ENCODE measurements at places on chromosomes 2 and 18.

GRCh38 chr2:227057060-227057459 is 106.9 kb downstream of the COL4A4 start:
- DNase-seq: no peak

GRCh38 chr2:550860-551567 is 126.2 kb downstream of the TMEM18 start:
- DNase-seq: no peak

- DNase-seq: no peak
These were observed 5.2 kb upstream of the C18orf63 start for GRCh38 chr18:74310411-74310810.

GRCh38 chr18:50034029-50034428 is 160.9 kb downstream of the MYO5B start:
- no peak for DNase-seq

DNA sequence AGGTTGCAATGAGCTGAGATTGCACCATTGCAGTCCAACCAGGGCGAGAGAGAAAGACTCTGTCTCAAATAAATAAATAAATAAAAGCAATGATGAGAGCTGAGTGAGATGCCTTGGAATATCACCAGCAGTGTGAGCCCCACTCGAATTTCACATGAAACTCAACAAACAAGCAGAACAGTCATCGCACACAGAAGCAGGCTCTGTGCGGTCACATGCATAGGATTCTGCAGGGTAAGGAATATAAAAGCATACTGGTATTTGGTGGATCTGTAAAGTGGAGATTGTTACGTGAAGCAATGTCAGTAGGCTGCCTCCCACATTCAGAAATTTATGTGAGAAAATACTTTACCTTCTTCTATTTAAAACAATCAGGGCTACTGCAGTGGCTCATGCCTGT is 18.0 kb upstream of the AP1S3 start:
- DNase-seq: no peak

GRCh38 chr2:10859278-10859677 is 46.7 kb upstream of the PDIA6 start:
- DNase-seq: no peak

- no peak for DNase-seq
These were observed 104.7 kb downstream of the VSNL1 start for GRCh38 chr2:17644997-17645720.

GRCh38 chr2:171864357-171864985 is 29.6 kb downstream of the SLC25A12 start:
- DNase-seq: no peak

GRCh38 chr2:7709907-7710306 is 792.7 kb downstream of the RNF144A start:
- DNase-seq: no peak

- no peak for DNase-seq
These were observed 227.1 kb downstream of the HAUS1 start for GRCh38 chr18:46331316-46331715.

DNA sequence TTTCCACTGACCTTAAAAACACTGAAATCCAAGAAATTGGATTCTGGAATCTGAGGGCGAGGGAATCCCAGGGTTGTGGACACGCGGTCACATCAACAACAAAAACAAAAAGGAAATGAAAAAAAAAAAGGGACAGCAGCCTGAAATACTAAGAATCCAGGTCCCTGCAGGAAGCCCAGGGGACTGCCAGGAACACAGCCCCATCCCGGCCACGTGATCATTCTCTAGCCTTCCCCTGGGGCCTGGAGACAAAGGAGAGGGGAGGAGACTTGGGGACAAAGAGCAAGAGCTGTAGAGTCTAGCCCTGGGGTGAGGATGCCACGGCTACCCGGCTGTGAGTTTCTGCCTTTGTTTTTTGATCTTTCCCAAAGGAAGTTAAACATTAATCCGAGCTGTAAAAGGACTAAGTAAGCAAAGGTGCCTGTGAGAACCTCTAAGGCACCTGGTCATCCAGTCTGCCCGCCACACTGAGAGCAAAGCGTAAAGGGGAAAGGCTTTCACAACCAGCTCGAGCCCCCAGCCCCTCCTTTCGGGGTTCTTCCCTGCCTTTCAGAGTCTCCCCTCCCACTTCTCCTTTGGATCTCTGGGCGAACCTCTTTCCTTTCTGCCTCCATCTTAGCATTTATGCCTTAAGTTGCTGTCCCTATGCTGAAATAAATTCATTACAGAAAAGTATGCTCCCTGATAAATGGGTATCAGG is 57.9 kb upstream of the MSH2 start:
- no peak for DNase-seq

DNA sequence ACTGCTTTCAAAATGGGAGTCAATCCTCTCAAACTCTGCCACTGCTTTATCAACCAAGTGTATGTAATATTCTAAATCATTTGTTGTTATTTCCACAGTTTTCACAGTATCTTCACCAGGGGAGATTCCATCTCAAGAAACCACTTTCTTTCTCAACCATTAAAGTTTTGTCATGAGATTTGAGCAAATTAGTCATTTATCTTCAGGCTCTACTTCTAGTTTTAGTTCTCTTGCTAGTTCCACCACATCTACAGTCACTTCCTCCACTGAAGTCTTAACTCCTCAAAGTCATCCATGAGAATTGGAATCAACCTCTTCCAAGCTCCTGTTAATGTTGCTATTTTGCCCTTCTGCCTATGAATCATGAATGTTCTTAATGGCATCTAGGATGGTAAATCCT is 545.8 kb downstream of the ARHGAP15 start:
- DNase-seq: no peak

DNA sequence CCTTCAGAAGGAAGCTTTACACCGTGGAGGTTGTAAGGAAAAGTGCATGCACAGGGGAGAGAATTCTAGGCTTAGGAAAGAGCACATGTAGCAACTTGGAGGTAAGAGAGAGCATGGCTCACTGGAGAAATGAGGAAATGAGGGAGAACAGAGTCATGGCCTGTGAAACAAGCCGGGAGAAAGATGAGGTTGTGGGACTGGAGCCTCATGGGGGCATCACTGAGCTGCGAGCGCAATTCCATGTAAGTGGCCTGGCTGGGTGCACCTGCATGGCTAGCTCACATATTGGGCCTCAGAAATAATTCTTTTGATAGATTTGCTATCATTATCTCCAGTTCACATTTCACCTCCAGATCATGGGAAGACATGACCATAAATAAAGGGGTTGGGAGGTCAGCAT is 785.5 kb upstream of the RAB6C start:
- no peak for DNase-seq

- DNase-seq: no peak
These were observed 75.4 kb upstream of the IGFBP5 start for GRCh38 chr2:216770717-216771116.

DNA sequence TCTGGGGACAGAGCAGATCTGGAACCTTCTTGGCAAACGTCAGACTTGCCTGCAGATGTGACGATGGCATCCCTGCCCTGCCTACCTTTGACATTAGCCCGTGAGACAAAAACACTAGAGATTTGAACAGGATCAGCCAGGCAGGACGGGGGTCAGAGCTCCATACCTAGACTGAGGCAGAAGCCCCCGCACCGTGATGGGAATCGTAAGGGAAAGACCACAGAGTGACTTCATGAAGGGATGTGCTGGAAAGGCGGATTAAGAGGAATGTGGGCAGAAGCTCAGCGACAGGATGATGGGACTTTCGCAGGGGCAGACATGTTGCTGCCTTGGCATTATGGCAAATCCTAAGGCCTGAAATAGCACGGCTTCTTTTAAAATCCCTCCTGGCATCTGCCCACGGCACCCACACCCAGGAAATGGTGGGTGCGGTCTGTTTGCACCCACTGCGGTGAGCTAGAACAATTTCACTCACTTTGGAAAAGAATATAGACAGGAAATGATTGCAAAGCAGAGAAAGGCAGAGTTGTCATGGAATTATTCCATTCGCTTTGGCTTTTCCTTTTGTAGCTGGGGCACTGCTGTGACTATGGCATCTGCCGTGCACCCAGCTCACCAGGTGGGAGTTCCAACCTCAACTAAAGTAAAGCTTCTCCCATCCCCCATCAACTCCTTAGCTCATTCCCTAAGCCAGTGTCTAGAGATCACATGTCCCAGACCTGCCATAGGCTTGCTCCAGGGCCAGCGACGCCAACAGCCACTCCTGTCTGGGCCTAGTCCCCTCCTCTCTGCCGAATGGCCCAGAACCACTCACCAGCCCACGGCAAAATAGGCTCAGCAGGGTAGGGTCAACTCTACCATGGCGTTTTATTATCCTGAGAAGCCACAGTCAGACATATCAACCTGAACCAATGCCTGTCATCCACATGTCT is 112.7 kb upstream of the NPAS2 start:
- DNase-seq: no peak

GRCh38 chr18:10923551-10924070 is 225.8 kb downstream of the PIEZO2 start:
- DNase-seq: no peak

- DNase-seq: no peak
These were observed 431.5 kb upstream of the MMADHC start for GRCh38 chr2:150019063-150019462.

- no peak for DNase-seq
These were observed 1055.2 kb upstream of the FANCL start for GRCh38 chr2:59296279-59296678.

DNA sequence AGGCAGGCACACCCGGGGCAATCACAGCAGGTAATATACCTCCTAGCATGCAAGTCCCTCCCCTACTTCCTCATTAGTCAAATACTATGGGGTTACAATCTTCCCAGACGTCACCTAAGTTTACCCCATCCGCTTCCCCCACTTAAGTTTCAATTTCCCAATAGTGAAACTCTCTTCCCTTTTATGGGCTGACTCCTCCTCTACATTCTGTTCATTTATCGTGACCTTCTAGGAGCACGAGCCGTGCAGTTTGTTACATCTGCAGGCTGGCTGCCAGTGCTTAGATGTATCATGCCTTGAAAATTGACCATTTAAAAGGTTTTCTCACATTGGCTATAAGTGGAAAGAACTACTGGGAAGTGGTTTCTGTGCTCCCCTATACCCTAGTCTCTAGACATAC is 1357.8 kb upstream of the CRIM1 start:
- no peak for DNase-seq

GRCh38 chr2:70328921-70329561 is 27.2 kb upstream of the FAM136A start:
- no peak for DNase-seq

- no peak for DNase-seq
These were observed 447.9 kb upstream of the DSEL start for GRCh38 chr18:67964462-67964861.

DNA sequence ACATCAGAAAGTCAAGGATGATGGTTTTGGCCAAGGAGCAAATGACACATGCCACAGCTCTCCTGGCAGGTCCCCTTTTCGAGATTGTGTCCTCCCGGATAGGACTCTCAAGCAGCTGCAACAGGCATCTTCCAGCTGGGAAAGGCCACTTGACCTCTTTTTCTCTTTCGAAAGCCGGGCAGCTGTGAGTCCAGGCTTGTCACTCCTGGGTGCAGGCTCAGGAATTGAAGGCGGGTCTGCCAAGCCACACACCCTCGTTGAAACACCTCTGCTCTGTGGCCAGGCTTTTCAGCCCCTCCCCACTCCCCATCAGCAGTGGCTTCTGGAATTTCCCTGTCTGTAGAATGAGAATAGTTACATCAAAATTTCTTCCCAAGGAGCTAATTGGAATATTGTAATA is 98.0 kb downstream of the CCDC138 start:
- DNase-seq: no peak

DNA sequence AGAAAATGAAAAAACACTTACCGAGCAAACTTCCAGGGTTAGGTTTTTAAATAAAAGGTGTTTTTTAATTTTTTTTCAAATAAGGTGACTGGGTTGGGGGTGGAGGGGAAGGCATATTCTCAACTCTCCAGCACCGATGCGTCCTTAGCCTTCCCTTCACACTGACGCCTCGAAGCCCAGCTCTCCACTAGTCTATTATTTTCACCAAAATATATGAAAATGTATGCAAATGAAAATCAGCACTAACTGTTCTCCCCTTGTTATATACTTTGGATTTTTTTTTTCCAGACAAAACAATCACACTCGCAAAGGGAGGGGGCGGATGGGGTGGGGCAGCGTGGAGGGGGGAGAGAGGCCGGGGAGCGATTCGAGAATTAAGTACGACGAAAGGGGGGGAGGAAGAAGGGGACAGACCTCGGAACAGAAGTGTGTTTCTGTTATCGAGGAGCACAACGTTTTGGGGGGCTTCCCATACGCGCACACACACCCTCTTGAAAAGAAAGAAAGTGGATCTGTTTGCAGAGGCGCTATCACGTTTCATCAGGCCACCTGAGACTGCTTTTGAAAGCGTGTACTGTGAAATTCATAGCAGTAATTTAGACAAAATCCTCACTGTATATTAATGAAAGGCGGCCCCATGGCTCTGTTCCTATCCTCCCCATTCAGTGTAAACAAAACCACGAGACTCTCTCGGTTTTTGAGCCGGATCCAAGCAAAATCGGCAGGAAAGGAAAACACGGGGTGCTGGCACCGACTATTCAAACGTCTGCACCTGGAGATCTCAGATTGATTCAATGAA is 2.4 kb upstream of the POU3F3 start:
- no peak for DNase-seq

DNA sequence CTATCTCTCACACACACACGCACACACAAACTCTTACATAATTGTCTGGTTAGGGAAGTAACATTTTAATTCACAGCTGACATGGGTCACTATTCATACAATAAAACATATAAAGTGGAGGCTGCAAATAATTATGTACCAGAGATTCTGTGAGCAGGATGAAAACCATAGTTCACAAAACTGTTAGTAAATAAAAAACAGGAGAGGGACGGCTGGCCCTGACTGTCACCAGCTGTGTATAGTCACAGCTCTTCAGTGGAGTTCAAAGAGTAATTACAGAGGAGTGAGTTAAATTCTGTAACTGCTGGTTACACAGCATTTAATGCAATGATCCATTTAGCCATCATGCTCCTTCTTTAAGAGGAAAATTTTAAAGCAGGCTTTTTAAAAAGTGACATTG is 76.9 kb downstream of the NRXN1 start:
- no peak for DNase-seq

DNA sequence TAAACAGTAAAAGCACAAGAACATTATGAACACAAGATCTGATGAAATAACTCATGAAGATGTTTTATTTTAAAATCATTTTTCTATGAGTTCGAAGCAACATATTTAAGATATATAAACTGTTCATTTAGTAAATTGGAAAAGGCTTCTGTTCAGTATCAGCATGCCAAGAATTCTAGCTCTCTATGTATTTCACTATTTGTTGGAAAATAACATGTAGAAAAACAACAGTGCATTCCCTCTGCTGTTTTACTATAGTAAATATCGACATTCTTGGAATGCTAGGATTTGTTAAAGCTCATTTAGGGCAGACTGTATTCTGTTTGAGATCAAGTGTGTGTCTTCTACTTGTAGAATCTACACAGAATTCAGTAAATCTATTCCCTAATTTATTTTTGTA is 750.2 kb downstream of the CCDC85A start:
- DNase-seq: no peak

Data from stimulated activated naive CD4-positive, alpha-beta T cell (primary cell).